Activated CD8-positive, alpha-beta memory T cell treated with anti-CD3 and anti-CD28 coated beads, Interleukin-2, amount 50 U/mL, for 4 hours (primary cell): ENCODE measurements at places on chromosomes 16 and 17.

DNA sequence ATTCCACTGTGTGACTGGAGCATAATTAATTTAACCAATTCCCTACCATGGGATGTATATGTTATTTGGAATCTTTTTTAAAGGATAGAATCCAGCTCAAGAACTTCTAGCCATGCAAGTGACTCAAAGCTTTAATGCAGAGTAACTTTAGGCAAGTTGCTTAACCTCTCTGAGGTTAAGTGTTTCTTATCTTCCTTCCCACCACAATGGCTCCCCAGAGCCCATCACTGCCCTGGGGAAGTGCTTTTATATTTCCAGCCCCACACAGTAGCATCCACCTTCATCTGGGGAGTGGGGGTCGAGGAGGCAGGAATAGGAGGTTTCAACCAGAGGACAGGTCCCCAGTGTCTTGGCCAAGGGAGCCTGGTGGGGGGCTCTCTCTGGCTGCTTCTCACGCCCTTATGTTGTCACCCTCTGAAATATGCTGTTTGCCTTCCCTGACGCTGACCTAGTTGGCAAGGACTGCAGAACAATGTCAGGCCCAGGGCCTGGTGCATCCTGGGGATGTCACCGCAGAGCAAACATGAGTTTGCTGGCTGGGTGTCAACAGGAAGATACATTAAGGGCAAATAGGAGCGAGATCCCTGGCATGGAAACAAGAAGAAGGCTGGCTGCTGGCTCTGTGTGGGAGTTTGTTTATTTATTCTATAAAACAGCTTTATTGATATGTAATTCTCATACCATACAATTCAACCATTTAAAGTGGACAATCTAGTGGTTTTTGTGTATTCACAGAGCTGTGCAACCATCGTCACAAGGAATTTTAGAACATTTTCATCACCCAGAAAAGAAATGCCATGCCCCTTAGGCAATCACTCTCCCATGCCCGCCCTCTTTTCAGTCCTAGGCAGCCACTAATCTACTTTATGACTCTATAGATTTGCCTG is 46.6 kb upstream of the WSB1 start:
- DNase-seq = no peak

GRCh38 chr16:70534971-70535370 is 11.4 kb downstream of the SF3B3 start:
- no peak for DNase-seq

DNA sequence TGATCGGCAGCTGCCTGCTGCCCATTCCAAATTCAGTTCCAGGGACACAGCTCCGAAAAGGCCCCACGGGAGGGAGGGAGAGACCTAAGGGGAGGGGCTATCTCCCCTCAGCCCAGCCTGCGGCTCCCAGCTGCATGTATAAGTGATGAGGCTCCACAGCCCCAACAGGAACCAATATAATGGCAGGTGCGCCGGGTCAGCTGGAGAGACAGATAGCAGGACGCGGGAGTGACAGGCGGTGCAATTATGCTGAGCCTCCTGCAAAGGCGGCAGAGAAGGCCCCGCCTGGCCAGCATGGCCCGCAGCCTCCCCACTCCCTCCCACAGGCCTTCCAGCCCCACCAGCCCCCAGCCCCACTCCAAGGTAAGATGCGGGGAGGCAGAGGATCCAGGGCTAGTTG is 8.1 kb upstream of the C1QL1 start:
- no peak for DNase-seq

GRCh38 chr16:71297341-71297634 is 8.1 kb upstream of the CMTR2 start:
- no peak for DNase-seq

DNA sequence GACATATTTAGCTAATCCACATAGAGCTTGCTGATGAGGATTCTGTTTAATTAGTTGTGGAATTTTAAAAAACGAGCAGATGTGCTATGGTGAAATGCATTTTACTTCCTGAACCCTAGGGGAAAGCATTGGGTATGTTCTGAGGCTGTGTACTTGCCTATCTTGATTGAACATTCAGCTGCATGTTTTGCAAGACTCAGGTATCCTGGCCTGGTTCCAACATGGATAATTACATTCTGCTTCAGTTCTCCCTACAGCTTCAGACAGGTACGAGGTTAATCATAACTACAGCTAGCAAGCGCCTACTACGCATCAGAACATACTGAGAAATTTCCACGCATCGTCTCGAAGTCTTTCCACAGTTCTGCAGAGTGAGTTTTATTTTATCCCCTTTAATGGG is 77.0 kb downstream of the HS3ST2 start:
- no peak for DNase-seq

DNA sequence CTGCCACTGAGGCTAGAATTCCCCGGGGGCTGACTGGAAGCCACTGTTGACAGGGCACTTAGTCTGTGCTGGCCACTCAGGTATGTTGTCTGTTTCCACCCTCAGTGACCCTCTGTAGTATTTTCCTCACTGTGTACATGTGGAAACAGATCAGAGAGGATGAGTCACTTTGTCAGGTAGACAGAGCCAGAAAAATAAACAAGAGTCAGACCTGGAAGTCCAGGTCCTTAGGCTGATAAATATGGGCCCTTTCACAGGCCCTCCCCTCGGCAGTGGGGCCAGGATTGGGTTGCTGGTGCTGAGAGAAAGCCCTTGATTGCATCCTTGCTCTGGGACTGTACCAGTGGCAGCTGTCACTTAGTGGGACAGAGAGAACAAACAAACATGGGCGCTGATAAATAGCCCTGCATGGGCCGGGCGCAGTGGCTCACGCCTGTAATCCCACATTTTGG is 21.3 kb downstream of the PGS1 start:
- DNase-seq = no peak

DNA sequence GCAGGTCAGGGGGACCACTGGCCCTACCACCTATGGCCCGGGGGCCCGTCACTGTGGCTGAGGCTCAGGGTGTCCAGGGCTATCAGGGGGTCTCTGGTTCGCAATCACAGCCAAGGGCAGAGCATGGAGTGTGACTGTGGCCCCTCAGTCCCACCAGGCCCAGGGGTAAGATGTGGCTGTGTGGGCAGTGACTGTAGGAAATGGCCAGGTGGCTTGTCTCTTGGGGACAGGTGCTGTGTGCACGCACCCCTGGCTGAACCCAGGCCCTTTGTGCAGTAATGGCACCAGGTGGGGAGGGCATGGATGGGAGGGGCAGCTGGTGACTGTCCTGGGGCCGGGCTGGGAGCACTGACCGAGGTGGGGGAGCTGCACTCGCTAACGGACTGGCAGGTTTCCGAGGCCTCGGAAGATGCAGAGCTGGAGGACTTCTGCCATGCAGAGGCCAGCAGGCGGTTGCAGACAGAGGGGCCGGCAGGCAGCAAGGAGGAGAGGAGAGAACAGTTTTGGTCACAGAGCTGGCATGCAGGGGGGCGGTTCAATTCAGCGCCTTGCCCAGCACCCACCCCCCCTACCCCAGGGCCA is 18.8 kb downstream of the IL34 start:
- no peak for DNase-seq

DNA sequence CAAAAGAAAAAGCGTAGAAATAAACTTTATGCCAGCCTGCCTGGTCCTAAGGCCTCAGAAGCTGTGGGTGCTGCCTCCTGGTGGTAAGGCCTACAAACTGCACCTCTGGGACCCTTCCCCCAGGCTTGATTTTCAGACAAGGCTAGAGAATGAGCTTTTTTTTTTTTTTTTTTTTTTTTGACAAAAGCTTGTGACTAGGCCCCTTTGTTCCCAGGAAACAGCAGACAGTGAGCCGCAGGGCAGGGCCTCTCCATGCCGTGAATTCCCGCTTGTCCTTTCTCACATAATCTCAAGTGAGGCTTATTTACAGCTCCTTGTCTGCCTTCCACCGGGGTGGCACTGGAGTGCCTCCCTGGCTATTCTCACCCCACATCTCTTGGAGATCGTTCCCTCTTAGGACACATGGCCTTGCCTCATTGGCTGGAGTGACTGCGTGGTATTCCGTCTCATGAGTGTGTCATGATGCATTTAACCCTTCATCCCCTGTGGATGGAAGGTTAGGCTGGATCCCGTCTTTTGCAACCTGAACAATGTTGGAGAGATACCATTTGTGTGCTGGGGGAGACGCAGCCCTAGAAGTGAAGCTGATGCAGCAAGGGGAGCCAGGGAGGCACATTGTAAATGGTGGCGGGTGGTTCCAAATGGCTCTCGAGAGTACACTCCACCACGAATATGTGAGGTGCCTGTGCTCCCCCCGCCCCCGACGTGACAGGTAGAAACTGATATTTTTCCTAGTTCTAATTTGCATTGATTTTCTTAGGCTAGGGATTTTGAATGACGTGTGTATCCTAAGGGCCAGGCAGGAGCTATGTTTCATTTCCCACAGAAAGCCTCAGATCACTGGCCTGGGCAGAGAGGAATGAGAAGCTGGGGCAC is 49.6 kb downstream of the USP22 start:
- DNase-seq = peak; percentile 61

DNA sequence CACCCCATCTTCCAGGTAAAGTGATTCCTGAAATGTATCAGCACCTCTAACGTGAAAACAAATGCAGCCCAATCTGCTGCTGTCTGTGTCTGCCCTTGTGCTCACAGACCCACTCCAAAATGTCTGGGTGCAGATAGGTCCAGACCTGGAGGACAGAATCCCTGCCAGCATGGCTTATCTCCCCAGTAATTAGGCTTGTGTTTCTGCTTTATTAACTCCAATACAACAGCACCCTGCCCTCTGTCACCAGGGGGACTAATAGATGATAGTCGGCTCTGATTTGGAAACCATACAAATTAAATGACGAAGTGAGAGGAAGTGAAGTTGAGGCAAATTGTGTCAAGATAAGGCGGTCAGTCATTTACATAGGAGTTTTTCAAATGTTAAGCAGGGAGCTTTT is 608.3 kb upstream of the SALL1 start:
- DNase-seq = no peak

DNA sequence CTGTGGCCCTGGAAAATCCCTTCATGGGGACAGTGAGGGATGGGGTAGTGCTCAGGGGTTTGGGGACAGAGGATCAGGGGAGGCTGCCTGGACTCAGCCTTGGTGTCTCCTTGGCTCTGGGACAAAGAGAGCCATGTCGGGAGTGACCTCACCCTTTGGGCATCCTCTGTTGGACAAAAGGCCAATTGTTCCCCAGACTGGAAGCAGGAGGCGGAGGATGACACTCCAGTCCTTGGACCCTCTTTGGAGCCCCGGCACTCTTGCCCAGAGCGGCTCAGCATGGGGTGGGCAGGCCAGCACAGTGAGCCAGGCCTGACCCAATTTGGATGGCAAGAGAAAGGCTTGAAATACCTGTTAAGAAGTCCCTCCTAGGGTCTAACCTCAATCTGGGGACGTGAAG is 39.4 kb upstream of the PHB1 start:
- no peak for DNase-seq

DNA sequence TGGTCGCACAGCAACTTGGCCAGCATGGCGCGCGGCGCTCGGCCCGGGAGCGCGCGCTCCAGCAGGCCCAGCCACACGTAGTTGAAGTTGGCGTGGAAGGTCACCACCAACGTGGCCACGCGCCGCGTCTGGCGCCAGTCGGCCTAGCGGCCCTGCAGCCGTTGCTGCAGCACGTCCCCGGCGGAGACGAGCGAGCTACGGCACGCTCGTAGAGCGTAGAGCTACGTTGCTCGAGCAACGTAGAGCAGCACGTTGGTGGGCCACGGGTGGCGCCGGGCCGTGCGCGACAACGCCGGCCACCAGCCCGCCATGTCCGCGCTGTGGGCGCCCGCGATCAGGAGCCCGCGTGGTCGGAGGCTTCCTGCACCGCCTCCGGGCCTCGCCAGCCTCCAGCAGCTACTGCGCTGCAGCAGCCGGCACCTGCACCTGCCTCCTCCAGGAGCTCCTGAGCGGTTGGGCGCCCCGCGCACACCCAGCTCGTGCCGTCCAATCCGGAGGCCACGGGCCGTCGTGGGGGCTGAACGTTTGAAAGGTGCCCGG is 13.4 kb upstream of the SULT1A1 start:
- DNase-seq = peak; percentile 63
